ENCODE measurements at places on chromosomes 4 and X.

DNA sequence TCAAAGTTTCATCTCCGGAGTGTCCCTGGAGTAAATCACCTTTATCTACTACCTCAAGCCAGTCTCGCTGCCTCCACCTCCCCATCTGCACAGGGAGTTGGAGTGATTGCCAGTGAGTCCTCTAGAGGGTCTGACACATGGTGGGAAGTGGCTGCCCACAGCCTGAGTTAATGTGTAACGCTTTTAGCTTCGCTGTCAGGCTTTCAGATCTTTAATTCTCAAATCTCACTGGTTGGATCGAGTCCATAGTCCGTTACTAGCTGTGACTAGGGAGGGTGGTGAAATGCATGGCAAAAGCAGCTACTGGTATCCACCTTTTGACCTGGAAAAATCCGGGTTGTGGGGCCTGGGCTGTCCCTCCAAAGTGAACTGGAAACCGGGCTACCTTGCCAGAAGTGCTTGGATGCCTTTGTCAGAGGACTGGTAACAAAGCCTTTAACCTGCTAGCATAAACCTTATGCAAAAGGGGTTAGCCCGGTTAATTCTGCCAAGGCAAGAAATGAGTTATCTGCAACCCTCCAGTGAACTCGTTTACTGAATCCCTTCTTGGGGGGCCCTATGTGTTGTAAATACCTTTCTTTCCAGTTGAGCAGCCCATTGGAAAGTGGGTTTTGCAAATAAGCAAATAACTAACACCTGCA, 5.1 kb upstream of the WDR1 start:
- no peak for DNase-seq

DNA sequence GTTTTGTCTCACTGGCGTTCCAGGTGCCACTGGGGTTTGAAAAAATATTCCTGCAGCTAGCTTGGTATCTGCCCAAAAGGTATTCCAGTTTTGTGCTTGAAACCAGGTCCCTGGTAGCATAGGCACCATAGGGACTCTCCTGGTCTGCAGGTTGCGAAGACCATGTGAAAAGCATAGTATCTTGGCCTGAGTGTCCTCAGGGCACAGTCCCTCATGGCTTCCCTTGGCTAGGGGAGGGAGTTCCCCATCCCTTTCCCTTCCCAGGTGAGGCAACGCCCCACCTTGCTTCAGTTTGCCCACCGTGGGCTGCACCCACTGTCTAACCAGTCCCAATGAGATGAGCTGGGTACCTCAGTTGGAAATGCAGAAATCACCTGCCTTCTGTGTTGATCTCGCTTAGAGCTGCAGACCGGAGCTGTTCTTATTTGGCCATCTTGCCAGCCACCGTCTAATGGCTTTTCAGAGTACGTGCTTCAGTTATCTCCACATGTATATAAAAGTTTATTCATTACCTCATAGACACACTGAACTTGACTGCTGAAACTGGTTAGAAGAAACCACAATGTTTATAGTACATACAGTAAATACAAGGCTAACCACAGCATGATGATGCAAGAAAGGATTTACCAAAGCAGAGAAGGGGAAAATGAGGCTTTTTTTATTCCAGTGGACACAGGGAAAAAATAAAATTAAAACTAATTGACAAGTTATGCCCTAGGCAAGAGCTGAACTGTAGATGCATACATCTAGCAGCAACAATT, 10.6 kb downstream of the PBDC1 start:
- DNase-seq = no peak

DNA sequence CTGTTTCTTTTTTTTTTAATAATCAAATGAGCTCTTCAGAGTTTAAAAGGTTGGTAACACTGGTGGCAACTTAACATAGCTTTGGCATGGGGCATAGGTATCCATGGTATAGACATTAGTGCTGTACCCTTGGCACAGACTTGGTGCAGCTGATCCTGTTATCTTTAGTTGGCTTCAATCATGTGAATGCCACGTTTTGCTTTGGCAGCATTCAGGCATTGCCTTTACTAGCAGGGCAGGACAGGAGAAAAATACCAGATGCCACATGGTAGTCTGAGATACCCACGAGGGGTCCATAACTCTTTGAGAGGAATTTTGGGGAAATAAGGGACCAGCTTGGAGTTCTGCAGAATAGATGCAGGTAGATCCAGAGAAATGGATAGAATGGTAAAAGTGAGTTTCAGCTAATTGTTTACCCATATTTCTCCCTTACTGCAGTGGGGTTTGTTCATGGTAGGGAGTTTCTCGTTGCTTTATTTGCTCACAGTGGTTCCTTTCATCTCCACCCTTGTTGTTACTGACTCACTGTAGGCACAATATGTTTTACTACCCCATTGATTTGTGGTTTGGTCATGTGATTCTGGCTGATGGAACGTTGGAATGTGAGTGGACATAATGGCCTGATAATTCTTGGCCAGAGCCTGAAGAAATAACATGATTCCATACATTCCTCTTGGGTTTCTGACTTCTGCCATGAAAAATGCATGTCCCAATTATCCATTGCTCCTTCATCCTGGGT, 342.7 kb downstream of the GLUD2 start:
- peak; percentile 0 for DNase-seq

- DNase-seq = no peak
Measured at GRCh38 chr4:151866592-151866918, 105.7 kb upstream of the GATB start.

DNA sequence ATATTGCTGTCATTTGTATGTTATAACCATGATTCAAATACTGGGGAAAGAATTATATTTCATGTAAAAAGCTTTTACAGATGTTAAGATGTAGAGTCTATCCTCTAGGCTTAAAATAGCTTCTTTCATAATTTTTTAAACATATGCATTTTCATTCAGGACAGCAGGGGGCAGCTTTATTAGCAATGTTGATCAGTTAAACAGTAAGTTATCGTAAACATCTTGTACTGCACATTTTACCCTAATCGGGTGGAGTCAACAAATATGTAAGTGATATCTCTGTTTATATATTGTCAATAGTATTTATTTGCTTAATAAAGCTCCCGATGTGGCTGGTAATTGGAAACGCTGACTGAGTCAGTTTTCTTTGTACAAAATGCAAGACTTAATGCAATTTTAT, 142.5 kb upstream of the MED14 start:
- no peak for DNase-seq

DNA sequence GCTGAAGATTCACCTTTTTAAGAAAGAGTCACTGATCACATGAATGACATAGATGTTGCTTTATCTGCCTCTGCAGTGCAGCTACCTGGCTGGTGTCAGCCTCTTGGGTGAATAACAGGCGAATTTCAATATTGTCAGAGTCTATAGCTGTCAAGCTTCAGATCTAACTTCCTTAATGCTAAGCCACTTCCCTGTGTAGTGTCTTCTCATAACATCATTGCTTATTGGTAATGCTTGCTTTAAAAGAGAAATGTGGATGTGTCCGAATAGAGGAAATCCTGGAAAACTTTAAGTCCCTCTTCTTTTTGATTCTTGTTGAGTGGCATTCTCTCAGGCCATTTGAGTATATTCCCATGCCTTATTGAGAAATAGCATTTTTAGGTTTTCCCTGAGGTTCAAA, 7.3 kb upstream of the IGFBP7 start:
- no peak for DNase-seq

DNA sequence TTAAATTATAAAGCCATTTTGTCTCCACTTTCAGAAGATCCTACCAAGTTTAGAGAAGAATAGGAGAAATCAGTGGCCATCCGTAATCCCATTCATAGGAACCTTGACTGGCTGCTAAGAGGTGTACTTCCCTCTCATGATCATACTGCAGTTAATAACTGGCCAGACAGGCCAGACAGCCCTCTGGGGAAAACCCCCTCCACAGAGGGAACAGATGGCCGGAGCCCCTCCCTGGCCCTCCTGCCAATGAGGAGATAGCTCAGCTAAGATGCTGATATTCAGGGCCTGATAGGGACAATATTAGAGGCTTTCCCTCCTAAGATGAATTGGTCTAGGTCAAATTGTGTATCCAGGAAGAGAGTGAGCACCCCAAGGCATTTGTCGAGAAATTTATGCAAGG, 200.0 kb upstream of the MAOA start:
- DNase-seq = no peak

- no peak for DNase-seq
Measured at GRCh38 chr4:41135801-41136200, 78.5 kb downstream of the APBB2 start.

- no peak for DNase-seq
Measured at GRCh38 chrX:70289168-70289792, 447 bp downstream of the PDZD11 start.

DNA sequence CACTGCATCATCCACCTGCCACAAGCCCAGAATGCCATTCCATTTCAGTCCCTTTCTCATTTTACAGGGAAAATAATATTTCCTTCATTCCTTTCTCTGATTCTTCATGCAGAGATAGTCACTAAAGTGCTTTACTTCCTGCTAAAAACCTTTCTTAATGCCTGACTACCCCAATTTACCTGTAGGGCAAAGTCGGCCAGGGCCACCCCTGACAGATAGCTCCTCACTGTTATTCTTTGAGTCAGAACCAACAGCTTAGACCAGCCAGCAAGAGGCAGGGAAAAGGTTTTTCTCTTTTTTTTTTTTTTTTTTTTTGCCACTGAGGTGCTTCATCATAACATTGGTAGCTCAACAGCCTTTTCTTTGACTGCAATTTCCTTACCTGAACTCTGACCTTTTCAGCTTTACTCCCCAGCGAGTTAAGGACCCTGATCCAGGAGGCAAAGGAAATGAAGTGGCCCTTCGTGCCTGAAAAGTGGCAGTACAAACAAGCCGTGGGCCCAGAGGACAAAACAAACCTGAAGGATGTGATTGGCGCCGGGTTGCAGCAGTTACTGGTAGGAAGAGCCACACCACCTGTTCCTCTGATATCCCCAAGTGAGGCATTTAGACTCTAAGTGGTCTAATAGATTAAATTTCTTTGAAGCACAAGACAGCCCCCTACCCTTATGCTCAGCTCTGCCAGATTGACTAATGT, 85.0 kb downstream of the ALPK1 start:
- no peak for DNase-seq

DNA sequence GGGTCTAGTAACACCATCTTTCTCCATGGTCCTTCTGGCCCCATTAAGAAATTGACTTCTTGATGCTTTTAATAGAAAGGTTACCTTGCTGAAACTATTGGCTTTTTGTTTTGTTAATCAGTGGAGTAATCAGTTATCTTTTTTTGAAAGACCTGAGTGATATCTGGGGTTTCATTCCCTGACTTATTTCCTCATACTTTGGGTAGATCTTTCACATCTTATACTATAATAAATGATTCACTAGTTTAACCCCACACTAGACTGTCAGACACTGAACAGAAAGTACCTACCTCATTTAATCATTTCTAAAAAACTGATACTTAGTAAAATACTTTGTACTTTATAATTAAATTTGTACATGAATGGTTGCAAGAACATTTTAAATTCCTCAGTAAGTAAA, 1021.1 kb downstream of the STIM2 start:
- DNase-seq = no peak

DNA sequence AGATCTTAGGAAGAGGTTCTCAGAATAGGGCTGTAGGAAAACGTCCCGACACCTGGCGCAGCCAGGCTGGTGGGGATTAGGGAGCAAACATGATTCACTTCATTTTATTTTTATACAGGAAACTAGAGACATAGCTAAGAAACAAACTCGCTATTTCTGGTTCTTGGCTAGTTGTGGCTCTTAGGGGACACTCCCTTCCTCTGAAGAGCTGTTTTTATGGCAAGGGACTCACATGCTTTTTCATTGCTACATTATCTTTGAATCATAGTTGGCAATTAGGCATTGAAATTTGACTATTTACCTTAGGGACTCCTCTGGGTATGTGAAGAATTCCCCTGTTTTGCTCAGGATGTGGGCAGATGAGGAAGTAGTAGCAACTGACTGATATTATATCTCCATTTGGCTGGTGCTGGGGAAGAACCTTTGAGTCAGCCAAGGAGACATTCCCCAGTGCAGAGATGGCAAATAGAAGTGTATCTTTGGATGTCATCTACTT, 174.5 kb downstream of the SMIM20 start:
- peak; percentile 71 for DNase-seq

DNA sequence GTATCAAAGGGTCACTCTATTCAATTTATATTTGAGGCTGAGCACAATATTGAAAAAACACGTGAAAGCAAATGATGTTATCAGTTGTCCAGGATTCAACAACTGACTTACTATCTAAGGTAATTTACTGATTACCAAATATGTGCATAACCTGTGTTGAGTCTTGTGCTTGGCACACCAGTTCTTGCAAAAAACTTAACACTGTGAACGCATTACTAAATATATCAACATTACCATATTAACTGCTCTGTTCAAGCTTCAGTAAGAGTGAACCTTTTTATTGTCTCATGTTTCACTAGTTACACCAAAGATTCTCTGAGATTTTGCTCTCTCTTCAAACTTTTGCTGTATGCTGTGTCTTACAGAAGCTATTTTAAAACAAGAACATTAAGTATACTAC, 38.4 kb downstream of the PPARGC1A start:
- DNase-seq = no peak

- DNase-seq = no peak
Measured at GRCh38 chr4:109238746-109239145, 63.7 kb downstream of the COL25A1 start.

DNA sequence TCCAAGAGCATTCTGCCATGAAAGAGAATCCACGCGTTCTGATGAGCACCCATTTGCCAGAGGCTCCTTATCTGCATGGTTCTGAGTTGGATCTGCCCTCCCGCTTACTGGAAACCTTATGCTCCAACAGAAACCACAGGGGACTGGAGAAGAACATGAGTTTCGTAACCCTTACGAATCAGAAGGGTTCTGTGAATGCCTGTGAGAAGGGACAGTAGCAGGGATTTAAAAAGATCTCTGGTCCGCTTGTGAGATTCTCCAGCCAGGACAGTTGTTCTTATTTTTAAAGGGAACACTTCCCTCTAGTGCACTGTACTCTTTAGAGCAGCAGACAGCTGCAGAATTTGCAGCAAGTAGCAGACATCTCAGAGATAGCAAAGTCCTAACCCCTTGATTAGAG, 22.5 kb upstream of the CENPU start:
- DNase-seq = no peak

- DNase-seq = no peak
Measured at GRCh38 chr4:97645071-97645821, 498.0 kb downstream of the STPG2 start.

GRCh38 chrX:1397441-1398270, 5.7 kb upstream of the SLC25A6 start:
- DNase-seq = no peak

- DNase-seq = no peak
Measured at GRCh38 chrX:119573222-119573621, 1.1 kb upstream of the UBE2A start.

GRCh38 chrX:34918856-34919255, 23.7 kb upstream of the FAM47B start:
- no peak for DNase-seq

GRCh38 chrX:105266456-105266855, 46.0 kb upstream of the TEX13A start:
- DNase-seq = no peak

DNA sequence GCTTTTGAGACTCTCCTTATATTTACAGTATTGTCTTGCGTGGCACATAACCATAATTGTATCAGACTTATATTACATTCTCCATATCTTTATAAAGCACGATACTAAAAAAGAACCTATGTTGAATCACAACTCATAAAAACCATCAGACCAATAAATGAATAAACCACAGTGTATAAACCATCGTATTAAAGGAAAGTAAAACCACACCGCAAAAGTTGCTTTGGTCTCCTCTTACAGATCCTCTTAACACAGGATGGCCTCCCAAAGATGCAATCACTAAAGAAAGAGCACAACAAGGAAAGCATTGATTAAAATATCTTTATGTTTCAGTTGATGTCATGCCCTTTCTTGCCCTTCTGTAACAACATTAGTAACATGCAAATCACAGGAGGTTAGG, 437.9 kb downstream of the AFF2 start:
- no peak for DNase-seq

GRCh38 chrX:42117318-42117717, 194.0 kb upstream of the CASK start:
- no peak for DNase-seq

Measured in T1000 (cell line).